ENCODE measurements at places on chromosomes 5 and 9.

DNA sequence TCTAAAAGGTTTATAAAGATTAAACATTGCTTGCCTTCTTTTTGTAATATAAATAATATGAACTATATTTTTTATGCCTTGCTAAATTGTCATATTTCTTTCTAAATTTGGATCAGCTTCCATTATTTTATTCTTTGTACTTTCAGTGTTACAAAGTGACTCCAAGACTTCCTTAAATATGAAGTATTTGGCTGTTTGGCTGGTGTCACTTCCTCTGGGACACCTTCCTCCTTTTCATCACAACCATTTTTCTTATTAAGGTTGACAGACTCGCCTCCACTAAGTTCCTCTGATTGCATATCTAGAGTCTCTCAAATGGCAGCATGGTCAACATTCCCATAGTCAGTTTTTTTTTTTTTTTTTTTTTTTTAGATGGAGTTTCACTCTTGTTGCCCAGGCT is 73.8 kb upstream of the SLC1A1 start:
- no peak for DNase-seq

DNA sequence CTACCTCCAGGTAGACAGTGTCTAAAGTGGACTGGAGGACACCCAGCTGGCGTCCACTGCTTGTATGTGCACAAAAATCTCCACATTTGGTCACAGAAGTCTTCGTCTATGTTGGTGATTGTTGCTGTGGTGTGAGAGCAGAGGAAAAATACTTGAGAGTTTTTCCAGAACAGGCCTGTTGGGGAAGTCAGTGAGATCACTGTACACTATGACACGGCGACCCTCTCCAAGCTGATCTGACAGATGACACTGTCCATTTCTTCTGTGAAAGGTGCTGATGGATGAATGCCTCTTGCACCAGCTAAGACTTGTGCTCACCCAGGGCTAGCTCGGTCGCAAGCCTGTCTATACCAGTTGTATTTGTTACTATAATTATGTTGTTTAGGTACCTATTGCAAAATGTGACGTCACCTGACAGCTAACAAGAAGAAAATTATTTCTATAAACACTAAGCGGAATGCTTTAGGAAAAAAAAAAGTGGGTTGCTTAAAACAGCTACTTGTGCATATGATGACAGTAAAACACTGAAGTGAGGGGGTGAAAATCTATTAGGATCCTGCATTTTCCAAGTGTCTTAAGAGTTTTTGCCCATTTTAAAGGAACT is 142.3 kb downstream of the ROR2 start:
- no peak for DNase-seq

- DNase-seq, result no peak
These were observed 57.7 kb downstream of the MAPKAP1 start for GRCh38 chr9:125649315-125649714.

- no peak for DNase-seq
These were observed 3.3 kb upstream of the CXXC5 start for GRCh38 chr5:139644646-139645429.

DNA sequence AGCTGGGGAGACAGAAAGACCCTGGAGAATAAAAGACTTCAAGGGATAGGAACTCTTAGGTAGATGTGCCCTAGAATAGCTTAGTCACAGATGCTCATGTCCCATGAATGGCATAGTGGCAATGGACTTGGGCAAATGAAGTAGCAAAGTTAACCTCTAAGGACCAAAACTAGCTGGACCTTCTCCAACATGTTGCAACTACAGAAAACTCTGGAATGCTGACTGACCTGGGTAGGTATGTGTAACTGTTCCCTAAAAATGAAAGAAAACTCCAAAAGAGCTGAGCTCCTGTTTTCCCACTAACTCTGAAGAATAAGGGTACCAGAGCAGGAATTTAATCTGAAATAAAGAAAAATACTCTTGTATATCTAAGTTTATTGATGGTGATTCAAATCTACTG is 12.5 kb upstream of the LPAR1 start:
- no peak for DNase-seq

DNA sequence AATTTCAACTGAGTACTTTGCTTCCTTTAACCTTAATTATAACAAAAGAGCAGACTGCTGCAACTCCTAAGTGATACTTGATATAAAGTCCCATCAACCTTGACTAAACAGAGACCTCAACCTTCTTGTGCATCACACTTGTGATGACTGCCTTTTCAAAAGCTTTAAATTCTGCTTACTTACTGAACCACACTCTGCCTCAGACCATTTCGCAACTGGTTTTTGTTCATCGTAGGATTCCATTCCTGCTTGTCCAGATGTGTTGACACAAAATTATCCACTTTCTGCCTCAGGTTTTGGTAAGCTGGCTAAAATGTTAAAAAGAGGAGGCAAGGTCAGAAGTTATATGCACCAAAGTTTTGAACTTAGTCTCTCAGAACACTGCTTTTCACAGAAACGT is 3.5 kb downstream of the BOD1 start:
- DNase-seq, result no peak

- no peak for DNase-seq
These were observed 51.3 kb upstream of the HAND1 start for GRCh38 chr5:154529282-154529681.
